Activated CD4-positive, alpha-beta T cell treated with anti-CD3 and anti-CD28 coated beads, Interleukin-2, amount 50 U/mL, for 4 hours (primary cell): ENCODE measurements at places on chromosomes 7 and 10.

DNA sequence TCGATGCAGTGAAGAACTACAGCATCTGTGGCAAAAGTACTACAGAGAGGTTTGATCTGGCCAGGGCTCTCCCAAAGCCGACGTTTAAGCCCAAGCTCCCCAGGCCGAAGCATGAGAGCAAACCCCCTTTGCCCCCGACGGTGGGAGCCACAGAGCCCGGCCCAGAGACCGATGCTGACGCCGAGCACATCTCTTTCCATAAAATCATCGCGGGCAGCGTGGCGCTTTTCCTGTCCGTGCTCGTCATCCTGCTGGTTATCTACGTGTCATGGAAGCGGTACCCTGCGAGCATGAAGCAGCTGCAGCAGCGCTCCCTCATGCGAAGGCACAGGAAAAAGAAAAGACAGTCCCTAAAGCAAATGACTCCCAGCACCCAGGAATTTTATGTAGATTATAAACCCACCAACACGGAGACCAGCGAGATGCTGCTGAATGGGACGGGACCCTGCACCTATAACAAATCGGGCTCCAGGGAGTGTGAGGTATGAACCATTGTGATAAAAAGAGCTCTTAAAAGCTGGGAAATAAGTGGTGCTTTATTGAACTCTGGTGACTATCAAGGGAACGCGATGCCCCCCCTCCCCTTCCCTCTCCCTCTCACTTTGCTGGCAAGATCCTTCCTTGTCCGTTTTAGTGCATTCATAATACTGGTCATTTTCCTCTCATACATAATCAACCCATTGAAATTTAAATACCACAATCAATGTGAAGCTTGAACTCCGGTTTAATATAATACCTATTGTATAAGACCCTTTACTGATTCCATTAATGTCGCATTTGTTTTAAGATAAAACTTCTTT lies 2.3 kb downstream of the LRRTM3 start:
- no peak for DNase-seq

DNA sequence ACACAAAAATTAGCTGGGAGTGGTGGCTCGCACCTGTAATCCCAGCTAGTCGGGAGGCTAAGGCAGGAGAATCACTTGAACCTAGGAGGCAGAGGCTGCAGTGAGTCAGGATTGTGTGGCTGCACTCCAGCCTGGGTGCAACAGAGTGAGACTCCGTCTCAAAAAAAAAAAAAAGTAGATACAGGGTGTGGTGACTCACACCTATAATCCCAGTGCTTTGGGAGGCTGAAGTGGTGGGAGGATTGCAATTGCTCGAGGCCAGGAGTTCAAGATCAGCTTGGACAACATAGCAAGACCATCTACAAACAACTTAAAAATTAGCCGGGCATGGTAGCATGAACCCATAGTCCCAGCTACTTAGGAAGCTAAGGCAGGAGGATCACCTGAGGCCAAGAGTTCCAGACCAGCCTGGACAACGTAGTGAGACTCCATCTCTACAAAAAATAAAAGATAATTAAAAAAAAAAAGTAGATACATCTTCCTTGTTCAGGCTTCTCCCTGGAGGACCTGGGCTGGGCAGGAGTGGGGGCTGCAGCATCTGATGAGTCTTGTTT lies 2.0 kb downstream of the MOSPD3 start:
- no peak for DNase-seq

DNA sequence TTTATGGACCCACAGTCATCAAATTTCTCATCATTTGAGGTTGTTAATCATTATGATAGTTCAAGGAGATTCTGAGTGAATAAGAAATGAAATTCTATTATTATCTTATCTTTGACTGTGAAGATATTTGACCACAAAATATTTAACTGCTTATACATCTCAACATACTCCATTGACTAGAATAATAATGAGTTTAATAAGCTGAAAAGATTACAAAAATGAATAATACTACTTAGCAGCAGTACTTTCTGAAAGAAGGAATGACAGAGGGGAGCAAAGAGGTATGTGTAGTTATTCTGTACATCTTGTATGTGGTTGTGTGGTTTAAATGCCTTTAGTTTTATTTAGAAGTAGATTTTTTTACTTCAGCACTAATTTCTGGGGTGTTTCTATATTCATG lies 214.2 kb downstream of the PRKG1 start:
- DNase-seq, result no peak

GRCh38 chr10:11161096-11161495 lies 143.4 kb downstream of the CELF2 start:
- DNase-seq, result no peak

DNA sequence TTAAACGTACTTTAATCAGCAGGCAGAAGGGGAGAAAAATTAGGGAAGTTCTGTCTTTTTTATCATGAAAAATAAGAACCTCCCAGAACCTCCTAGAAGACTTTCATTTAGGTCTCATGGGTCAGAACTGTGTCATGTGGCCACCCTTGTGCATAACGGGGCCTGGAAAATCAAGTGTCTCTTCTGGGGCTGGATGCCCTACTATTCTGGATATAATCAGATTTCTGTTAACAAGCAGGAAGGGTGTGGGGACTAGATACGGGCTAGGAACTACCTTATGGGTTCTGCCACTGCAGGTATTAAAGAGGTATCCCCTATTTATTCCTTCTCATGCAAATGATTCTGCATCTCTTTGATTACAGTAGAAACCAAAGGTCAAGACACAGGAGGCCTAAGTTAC lies 14.1 kb downstream of the LANCL2 start:
- DNase-seq, result no peak

- no peak for DNase-seq
Measured at GRCh38 chr7:7970531-7971307, 2.1 kb downstream of the GLCCI1 start.

GRCh38 chr7:133253519-133253875 lies 619 bp downstream of the EXOC4 start:
- DNase-seq, result no peak

DNA sequence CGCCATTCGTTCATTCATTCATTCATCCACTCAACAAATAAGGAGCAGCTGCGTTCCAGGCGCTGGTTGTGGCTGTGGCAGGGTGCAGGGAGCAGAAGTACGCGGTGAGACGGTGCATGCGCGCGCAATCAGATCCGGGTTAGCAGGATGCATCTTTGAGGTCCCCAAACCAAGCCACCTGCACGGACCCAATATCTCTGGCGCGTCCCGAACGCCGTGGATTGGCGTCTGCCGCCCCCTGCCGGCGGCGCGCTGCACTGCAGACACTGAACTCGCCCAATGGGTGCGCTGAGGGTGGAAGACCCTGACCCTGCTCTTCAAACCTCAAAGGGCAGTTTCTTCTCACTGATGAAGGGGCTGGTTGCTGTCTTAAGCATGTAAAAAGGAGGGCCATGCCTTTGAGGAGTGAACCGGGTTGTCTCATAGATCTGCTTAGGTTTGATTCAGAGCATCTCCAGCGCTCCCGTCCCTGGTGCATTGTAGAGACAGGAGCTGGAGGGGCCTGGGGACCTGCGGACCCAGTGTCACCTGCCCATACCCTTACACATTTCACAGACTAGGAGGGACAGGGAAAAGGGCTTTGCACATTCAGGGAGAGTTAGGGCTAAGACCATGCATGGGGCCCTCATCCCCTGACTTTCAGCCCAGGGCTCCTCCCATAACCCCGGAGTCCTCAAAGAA lies 102.5 kb downstream of the RAMP3 start:
- DNase-seq, result peak; percentile 63

DNA sequence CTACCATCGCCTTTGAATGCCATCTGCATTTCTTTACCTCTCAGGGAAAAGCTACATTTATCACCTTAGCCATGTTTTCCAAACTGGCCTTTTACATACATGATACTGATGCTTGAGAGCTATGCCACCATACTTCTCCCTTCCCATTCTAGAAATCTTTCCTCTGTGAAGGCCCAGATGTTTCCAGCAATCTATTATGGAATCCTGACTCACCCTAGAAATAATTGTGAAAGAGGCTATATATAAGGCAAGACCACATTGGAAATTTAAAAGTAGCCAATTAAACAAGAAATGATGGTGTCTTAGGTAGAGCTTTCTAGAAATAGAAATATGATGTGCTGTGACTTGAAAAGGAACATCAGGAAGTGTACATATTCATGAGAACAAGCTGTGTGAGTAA lies 389.7 kb downstream of the INHBA start:
- no peak for DNase-seq

- no peak for DNase-seq
Measured at GRCh38 chr7:152142976-152143595, 117.6 kb downstream of the GALNT11 start.
